NCI-H2029 treated with DMSO at 0.1 percent for 48 hours (cell line): ENCODE measurements at places on chromosomes 12 and 14.

DNA sequence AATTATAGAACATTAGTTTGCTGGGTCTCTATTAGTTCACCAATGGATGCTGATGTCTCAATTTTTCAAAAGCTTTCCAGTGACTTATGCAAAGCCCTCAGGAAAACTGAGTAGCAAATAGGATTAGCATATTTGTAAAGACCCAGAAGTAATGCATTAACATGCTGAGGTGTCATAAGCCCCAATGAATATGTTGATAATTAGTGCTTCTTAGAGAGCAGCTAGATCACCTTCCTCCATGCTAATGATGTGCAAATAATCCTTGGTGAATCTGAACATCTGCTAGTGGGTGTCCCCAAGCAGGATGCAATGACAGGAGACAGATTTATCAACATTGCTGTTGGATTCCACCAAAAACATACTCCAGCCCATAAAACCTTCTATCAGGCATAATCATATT, 19.0 kb downstream of the IFNG start:
- no peak for DNase-seq

DNA sequence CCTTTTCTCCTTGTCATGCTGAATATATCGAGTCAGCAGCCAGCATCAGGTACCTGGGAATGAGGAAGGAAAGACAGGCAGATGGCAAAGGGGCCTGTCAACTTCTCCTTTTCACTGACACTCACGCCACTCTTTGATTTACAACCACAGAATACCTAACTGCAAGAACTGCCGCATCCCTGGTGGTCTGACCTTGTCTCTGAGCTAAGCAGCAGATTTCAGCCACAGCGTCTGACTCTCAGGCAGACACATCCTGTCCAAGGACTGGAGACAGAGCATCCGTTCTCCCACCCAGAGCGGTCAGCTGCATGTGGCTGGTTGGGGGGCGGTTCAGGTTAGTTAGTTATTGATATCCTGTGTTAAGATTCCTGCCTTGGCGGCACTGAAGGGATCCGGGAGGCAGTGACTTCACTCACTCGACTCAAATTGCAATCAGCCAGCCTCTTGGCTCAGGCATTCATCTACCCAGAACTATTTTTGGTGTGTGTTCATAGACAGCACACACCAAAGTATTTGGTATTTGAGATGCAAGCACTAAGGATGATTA, 11.2 kb upstream of the MAP1LC3B2 start:
- DNase-seq, result no peak

GRCh38 chr14:35395283-35395682, 9.3 kb downstream of the NFKBIA start:
- no peak for DNase-seq

DNA sequence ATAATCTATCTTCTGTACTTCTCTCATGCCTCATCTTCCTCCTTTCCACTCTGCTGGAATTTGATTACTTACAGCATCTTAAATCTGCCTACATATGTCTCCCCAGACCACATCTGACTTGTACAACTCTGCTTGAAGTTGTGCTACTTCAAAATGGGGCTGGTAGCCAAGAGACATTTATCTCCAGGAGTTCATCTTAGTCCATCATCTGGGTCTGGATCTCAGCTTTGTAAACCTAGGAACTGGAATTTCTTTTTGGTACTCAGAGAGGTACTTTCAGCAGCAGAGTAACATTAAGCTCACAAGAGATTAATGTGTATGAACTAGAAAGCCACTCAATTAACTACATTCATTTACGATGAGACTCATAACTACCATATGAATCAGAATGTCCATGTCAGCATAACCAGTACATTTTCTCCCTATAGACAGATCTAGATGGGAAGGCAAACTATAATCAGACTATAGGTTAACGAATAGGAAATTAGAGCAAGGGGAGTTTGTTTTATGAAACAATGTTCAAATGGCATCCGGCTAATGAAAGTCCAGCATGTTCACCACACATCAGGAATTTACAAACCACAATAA, 178.8 kb downstream of the CEP128 start:
- DNase-seq, result no peak

DNA sequence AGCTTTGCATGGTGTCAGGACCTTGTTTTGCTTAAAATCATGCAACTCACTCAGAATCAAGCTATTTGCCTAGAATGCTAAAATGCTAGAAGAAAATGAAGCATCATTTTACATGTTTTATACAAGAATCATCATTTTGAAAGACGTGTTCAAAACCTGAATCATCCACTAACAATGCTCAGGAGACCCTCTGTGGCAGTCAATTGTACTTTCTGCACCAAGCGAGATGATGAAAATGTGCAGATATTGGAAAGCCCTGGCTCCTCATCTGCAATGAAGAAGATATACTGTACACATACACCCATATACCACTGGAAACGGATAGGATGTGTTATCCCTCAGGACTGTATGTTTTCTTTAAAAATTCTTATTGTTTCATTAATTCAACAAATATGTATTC, 92.7 kb downstream of the DYRK2 start:
- no peak for DNase-seq

DNA sequence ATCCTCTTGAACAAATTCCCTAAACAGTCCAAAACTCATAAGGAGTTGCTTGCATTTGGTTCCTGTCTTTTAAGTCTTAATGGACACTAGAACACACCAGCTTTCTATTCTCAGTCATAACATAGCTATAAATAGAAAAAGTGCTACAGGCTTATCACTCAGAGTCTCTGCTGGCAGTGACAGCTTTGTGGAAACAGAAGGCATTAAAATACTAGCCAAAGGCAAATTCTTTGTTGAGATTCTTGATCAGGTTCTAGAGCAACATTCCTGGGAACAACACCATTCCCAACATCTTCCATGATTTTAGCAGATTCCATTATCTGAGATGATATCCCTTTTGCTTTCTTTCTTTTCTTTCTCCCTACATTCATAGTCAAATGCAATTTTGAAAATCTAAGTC, 207.7 kb upstream of the PLEKHG7 start:
- DNase-seq, result no peak
